Endodermal cell (in vitro differentiated cells): ENCODE measurements at places on chromosomes 6 and 20.

- DNase-seq, result no peak
Observed at GRCh38 chr6:133894369-133894768, 5.5 kb downstream of the TCF21 start.

DNA sequence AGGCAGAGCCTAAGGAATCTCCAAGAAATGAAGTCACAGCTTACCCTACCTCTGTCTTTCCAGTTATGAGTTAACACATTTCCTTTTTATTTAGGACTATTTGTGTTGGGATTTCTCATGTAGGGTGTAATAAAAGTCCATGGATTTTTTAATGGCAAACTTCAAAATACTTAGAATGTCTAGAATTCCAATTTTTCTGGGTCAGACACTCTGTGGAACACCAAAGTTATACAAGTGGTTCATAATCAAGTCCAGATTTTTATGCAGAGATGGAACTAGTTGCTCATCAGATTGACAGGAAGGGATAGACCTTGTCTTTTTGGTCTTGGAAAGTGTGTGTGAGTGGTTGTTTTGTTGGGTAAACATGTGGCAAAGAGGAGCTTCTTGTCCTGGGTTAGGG, 303.5 kb upstream of the RNF24 start:
- no peak for DNase-seq

GRCh38 chr6:27096834-27097511, 150.5 kb upstream of the PRSS16 start:
- DNase-seq, result peak; percentile 87

GRCh38 chr6:137510923-137511322, 16.7 kb upstream of the OLIG3 start:
- DNase-seq, result no peak

DNA sequence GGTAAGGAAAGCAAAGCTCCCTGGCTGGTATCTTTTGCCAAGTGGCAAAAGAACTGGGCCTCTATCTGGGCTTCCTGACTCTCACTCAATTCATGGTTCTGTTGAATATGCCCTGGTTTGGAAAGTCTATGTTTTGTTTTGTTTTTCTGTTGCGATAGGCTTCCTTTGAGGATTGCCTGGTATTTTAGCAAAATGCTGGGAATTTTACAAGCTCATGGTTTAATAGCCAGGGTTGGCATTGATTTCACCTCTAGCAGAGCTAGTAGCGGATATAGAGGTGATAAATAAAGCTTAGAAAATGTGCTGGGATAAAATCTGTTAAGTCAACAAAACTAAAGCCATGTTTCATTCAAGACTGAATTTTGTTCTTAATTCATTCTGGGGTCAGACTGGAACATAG, 109.9 kb downstream of the RNF144B start:
- DNase-seq, result no peak

- DNase-seq, result no peak
Observed at GRCh38 chr20:11810311-11811083, 107.2 kb upstream of the BTBD3 start.

- no peak for DNase-seq
Observed at GRCh38 chr6:17813542-17813941, 106.8 kb upstream of the NUP153 start.

- DNase-seq, result no peak
Observed at GRCh38 chr6:12962529-12962928, 246.0 kb downstream of the PHACTR1 start.

GRCh38 chr6:27901801-27902200, 10.4 kb downstream of the OR2B2 start:
- DNase-seq, result no peak
